ENCODE measurements at places on chromosomes 11 and 22.

- no peak for DNase-seq
Observed at GRCh38 chr11:100753571-100753970, 66.5 kb downstream of the ARHGAP42 start.

DNA sequence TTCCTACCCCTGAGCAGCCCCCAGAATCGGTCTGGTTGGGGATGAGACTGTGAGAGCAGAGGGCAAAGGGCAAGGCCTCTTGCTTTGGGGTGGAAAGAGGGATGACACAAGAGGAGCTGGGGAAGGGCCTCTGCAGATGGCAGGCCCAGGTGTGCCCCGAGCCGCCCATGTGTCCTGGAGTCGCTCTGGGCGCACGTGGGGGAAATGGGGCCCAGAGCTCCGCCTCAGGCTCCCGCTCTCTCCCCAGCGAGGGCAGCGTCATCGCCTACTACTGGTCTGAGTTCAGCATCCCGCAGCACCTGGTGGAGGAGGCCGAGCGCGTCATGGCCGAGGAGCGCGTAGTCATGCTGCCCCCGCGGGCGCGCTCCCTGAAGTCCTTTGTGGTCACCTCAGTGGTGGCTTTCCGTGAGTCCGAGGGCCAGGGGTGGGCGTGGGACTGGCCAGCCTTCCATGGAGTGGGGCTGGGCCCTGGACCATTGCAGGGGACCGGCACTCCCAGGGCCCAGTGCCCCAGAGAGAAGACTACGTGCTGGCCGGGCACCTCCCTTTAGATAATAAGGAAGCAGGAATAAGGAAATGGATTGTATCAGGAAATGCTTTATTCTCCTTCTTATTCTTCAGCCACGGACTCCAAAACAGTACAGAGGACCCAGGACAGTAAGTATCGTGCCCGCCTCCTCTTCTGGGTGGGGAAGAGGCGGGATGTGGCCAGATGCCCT is 30.1 kb downstream of the ST14 start:
- DNase-seq, result no peak

- DNase-seq, result no peak
Observed at GRCh38 chr22:44646141-44646540, 55.9 kb upstream of the PRR5 start.

- no peak for DNase-seq
Observed at GRCh38 chr22:22800716-22801115, 86.9 kb upstream of the IGLL5 start.
